ENCODE measurements at places on chromosomes 3 and 15.
A peak's percentile ranks its signal among the peaks of the same experiment; 100 is the strongest.

- DNase-seq = no peak
Measured at GRCh38 chr15:94586099-94586498, 354.7 kb downstream of the MCTP2 start.

GRCh38 chr15:40392986-40393948, 10.7 kb downstream of the KNSTRN start:
- peak; percentile 13 for DNase-seq

- DNase-seq = no peak
Measured at GRCh38 chr3:49100046-49100615, 4.4 kb downstream of the QARS1 start.

- peak; percentile 60 for DNase-seq
Measured at GRCh38 chr3:173893066-173893465, 495.5 kb downstream of the NLGN1 start.

DNA sequence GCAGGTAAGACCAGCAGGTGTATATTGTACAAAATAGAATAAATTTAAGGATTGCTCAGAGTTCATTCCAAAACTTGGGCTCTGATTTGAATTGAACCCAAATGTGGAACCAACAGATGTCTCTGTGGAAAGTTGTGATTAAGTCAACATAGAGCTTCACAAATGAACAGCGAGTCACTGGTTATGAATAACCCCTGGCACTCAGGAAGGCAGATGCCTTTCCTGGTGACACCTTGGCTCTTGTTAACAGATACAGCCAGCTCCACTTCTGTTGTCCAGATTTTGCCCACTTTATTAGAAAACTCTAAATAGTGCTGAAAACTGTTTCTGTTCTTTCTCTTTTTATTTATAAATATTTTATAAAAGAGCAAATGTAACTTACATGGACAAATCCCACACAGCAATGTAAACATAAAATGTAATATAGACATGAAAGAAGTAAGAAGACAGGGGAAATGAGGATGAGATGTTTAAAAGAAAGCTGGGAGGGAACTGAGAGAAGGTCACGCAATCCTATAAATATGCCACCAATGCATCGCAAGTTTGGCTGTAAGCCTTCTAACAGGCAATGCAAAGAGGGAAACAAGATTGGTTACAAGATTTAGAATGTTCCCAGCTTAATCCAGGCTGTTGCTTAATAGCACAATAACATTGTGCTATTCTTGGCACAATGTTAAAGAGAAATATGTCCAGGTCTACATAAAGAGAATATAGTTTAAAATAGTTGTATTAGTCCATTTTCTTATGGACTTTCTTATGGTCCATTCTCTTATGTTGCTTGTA, 495.5 kb downstream of the TAFA4 start:
- DNase-seq = no peak

Measured in fibroblast of skin of back (primary cell).